Colonic mucosa (tissue), 4 donors: ENCODE measurements at places on chromosomes 2 and 18. TPM values are rescaled to one million over a fixed set of nuclear protein-coding genes. Genes with fewer than 3 reads are reported as not detected.

GRCh38 chr2:241095594-241096290, 6.3 kb downstream of the MTERF4 start:
- DNase-seq = no peak
- no peak overlapping the region for H3K4me3 ChIP-seq
- peaks cover 18% of the 10 kb centered on the region for H3K36me3 ChIP-seq
- no peaks in the 10 kb centered on the region for H3K4me1 ChIP-seq
- H3K27me3 ChIP-seq = no peaks in the 10 kb centered on the region
- H3K27ac ChIP-seq = no peak overlapping the region

DNA sequence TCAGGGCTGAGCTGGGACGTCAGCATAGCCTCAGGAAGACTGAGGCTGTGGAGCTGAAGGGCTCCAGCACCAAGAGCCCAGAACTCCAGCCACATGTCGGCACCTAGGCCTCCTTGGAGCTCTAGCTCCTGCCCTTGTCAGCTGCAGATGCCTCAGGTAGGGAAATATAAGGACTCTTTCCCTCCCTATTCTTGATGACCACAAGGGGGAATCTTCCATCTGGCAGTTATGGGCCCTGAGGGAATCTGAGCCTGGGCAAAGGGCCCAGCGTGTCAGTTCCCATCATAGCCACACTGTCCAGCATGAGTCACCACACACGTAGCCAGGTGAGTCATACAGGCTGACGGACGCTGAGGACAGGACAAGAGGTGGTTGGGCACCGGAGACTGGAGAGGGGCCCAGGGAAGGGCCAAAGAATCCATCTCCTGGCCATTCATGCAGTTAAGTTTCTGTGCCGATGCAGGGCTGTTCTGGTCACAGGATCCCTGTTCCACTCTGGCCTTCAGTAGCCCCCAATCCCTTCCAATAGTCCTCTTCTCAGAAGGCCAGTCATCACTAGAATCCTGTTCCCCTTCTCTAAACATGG, 1.8 kb downstream of the MPV17 start:
- no peak overlapping the region for H3K4me3 ChIP-seq
- peak; percentile 50 for DNase-seq
- no peaks in the 10 kb centered on the region for H3K27me3 ChIP-seq
- no peak overlapping the region for H3K27ac ChIP-seq
- peaks cover 14% of the 10 kb centered on the region for H3K4me1 ChIP-seq
- no peaks in the 10 kb centered on the region for H3K36me3 ChIP-seq

DNA sequence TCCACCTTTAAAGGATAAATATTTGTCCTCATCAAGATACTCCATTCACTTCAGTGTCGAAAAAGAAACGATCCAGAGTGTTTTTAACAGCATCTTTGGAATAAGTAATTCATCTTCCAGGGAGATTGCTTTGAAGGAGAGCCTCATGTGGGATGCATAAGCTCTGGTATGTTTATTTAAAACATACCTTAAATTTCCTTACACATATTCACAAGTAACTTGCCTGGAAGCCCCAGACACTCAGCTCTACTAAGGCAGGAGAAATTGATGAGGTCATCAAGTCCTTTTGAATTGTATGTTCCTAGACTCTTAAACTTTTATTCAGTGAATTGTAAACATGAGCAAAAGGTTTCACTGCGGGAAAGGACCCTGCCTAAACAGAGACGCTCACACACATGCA, 103.0 kb downstream of the CDK15 start:
- no peaks in the 10 kb centered on the region for H3K36me3 ChIP-seq
- H3K4me1 ChIP-seq = no peaks in the 10 kb centered on the region
- H3K27me3 ChIP-seq = no peaks in the 10 kb centered on the region
- H3K4me3 ChIP-seq = no peak overlapping the region
- H3K27ac ChIP-seq = no peak overlapping the region

DNA sequence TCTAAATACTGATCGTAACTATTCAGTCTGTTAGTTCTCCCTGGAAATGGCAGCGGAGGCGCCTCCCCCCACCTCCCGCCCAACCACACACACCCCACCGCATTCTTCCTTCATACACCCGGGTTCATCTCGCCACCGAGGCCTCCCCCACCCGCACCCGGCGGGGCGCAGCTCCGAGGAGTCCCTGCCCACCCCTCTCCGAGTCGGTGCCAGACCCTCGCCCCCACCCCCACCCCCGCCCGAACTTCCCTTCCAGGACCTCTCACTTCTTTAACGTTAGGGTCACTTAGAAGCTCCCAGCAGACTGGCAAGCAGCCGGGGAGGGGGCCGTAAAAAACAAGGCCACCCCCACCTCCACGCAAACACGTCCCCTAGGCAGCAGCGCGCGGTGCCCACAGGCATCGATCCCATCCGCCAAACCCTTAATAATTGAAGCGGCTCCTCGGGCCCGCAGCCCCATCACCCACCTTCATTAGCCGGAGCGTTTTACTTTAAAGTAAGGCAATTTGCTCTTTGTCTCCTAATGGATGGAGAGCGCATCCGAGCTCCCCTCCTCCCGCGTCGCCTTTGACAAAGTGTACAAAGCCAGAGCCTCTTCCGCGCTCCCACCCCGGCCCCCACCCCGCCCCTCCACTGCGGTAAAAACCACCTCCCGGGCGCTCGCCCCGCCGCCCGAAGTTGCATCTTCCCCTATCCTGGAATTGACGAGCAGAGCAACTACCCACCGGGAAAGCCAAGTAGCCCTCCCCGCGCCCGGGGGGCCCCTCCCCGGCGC, 624 bp downstream of the ZNF516 start:
- peak; percentile 65 for DNase-seq
- H3K4me1 ChIP-seq = no peaks in the 10 kb centered on the region
- peak overlapping the region; percentile 78 for H3K27ac ChIP-seq
- no peaks in the 10 kb centered on the region for H3K27me3 ChIP-seq

- no peaks in the 10 kb centered on the region for H3K27me3 ChIP-seq
- H3K27ac ChIP-seq = no peak overlapping the region
- H3K4me1 ChIP-seq = no peaks in the 10 kb centered on the region
- H3K4me3 ChIP-seq = no peak overlapping the region
- no peak for DNase-seq
Measured at GRCh38 chr2:239078128-239078924, 230.4 kb downstream of the TWIST2 start.

DNA sequence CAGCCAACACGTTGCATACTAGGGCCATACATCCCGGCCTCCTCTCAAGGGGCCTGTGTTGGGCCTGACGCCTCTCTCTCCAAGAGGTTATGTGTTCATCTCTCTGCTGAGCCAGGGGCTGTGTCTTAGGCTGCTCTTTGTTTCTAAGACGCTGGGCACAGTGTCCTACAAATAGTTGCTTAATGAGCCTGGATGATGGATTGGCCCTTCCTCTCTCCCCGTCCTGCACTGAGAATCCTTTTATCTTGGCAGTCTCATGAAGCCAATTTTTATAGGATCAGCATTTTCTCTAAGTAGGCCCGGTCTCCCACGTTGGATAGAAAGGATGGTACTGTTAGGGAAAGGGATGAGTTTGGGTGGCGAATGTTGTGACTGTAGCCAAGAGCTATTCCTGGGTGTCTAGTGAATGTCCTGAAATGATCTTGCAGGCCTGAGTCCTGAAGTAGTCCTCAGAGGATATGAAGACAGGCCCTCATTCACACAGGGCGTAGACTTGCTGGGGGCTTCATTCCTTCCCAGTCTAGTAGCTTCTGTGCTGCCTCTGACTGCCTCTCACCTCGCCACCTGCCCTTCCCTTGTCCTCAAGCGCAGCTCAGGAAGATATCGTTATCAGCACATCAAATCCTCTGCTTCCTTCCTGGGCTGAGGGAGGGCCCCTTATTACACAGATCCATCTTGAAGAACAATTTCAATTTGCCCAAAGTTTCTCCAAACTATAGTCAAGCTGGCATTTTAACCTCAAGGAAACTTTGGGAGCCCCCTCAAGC, 8.8 kb downstream of the LBH start:
- no peak overlapping the region for H3K4me3 ChIP-seq
- H3K27me3 ChIP-seq = no peaks in the 10 kb centered on the region
- DNase-seq = no peak
- H3K27ac ChIP-seq = peak overlapping the region; percentile 29
- no peaks in the 10 kb centered on the region for H3K4me1 ChIP-seq

- no peaks in the 10 kb centered on the region for H3K36me3 ChIP-seq
- no peak for DNase-seq
- H3K4me1 ChIP-seq = no peaks in the 10 kb centered on the region
- no peak overlapping the region for H3K4me3 ChIP-seq
Measured at GRCh38 chr2:206556357-206556949, 85.8 kb upstream of the FAM237A start.

DNA sequence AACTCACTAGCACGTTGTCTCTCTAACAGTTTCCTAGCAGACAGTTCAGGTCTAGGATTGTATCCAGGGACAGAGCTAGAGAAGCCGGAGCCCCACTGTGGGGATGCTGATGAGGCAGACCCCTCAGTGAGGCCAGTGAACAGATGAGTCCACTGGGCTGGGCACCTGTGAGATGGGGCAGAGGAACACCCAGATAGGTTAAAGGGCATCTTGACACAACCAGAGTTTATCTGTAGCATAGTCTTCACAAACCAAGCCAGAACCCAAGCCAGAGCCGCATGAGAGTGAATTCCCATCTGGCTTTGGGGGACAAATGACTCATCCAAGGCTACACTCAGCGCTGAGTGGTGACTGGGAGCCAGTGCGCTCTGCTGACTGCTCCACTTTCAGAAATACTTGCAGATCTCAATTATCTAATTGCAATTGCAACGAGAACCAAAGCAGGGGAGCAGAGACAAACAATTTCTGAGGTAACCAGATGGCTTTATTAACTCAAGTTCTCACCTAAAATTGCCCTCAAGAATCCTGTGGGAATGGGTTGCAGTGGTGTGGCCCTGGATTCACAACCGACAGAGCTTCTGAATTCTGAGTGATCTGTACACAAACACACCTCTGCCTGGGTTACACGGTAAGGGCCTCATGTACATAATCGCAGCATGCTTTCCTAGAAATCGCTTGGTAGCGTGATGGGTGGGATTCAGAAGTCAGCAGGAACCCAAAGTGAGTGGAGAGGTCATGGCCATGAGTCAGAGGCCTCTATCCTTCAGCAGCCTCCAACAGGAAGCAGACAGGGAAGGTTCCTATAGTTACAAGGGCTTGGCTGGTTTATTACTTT, 48.7 kb upstream of the MSH2 start:
- H3K27ac ChIP-seq = peak overlapping the region; percentile 89
- no peaks in the 10 kb centered on the region for H3K27me3 ChIP-seq
- H3K36me3 ChIP-seq = no peaks in the 10 kb centered on the region
- H3K4me1 ChIP-seq = peaks cover 13% of the 10 kb centered on the region
- no peak overlapping the region for H3K4me3 ChIP-seq

DNA sequence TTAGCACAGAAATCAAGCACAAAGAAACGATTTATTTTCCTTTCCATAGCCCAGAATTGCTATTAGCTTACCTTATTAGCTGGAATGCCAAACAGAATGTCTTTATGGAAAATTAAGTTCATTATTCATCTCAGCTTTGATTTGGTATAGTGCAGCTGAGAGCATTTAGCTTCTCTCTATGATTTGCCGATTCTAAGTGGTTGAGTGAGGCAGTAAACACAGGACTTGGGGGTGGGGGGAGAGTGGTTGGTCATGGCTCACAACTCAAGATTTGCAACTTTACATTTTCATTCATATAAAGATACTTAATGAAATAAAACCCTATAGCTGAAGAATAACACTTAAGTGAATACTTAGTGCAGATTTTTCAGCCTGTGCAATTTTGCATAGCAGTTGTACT, 395.2 kb downstream of the TGIF1 start:
- H3K27me3 ChIP-seq = no peaks in the 10 kb centered on the region
- H3K36me3 ChIP-seq = no peaks in the 10 kb centered on the region
- no peak overlapping the region for H3K27ac ChIP-seq

DNA sequence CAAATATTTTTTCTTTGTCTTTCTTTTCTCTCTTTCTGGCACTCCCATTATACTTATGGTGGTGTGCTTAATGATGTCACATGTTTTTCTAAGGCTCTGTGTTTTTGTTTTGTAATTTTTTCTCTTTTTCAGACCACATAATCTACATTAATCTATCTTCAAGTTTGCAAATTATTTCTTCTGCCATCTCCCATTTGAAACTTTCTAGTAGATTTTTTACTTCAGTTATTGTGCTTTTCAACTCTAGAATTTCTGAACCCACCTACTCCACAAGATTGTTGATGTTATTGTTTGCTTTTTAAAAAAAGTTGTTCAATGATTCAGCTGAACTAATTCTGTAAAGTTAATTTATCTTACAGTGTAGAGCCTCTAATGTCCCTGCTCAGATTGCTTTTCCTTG, 121.4 kb downstream of the SCN3A start:
- H3K4me3 ChIP-seq = no peak overlapping the region
- no peak overlapping the region for H3K27ac ChIP-seq

DNA sequence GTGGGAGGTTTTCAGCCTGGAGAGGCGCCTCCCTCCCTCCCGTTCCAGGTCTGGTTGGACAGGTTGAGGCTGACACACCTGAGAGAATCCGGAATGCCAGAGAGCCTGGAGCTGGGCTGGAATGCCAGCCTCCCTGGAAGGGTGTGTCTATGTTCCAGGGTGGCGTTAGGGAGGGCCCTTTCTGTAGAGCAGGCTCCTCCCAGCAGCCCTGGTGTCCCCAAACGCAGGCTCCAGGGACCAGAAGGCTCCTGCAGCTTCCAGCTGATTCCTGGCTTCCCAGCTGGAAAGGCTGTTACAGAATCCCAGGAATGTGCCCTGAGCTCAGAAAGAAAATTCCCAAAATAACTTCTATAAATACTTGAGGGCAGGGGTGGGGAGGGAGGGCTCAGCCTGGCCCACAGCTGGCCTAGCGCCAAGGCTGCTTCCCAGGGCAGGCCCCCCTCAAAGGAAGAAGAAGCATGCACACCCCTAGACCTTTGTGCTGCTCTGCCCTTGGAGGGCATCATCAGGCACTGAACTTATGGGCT, 85.4 kb downstream of the STPG4 start:
- peak overlapping the region; percentile 67 for H3K27ac ChIP-seq
- no peak overlapping the region for H3K4me3 ChIP-seq
- peak; percentile 93 for DNase-seq

- H3K27ac ChIP-seq = no peak overlapping the region
- no peak for DNase-seq
- no peaks in the 10 kb centered on the region for H3K36me3 ChIP-seq
- H3K27me3 ChIP-seq = no peaks in the 10 kb centered on the region
- H3K4me3 ChIP-seq = no peak overlapping the region
- no peaks in the 10 kb centered on the region for H3K4me1 ChIP-seq
Measured at GRCh38 chr2:210961249-210961648, 404.9 kb downstream of the CPS1 start.

GRCh38 chr2:124450481-124450880, 425.4 kb downstream of the CNTNAP5 start:
- no peaks in the 10 kb centered on the region for H3K4me1 ChIP-seq
- no peak overlapping the region for H3K4me3 ChIP-seq
- no peak overlapping the region for H3K27ac ChIP-seq
- no peak for DNase-seq

DNA sequence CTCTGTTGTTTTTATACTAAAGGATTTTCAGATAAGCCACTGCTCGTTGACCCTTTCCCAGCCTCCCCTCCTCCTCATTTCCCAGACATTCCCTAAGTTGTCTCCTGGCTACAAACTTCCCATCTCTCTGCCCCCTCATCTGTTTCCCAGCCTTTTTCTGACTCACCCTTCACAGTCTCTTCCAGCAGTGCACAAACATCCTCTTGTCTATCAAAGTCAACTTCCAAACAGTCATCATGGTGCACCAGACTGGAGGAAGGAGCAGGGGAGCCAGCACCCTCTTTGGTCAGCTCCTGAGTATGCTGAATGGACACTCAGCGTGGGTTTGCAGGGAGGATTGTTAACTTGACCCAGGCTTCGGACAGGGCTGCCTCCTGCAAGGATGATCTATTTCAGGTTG, 26.6 kb upstream of the SPRED2 start:
- H3K4me1 ChIP-seq = no peaks in the 10 kb centered on the region
- H3K27me3 ChIP-seq = no peaks in the 10 kb centered on the region
- H3K4me3 ChIP-seq = no peak overlapping the region
- DNase-seq = no peak

SKOR2 gene
- total RNA-seq = not detected

C1QL2 gene
- total RNA-seq = not detected

POTEC gene
- total RNA-seq = not detected
